ENCODE measurements at places on chromosomes 16 and 17.

GRCh38 chr17:34726536-34727384 is 147.4 kb downstream of the TMEM132E start:
- no peak for DNase-seq

GRCh38 chr16:56684256-56684925 is 2.1 kb downstream of the MT1X start:
- no peak for DNase-seq

- DNase-seq = no peak
Observed at GRCh38 chr17:33016920-33017319, 25.3 kb downstream of the SPACA3 start.

DNA sequence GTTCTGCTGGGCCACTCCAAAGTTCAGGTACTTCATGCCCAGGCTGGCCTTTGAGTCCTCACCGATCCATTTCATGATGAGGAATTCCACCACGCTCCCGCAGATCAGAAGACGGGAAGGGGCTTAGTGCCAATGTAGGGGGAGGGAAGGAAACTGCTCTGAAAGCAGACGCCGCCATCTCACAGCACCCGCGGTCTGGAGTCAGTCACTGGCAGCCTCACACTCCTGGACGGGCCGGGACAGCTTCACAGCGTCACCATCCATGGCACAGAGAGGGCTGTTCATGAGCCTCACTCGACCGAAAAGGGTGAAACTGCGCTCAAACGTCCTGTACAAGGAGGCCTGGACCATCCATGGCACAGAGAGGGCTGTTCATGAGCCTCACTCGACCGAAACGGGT is 62.0 kb downstream of the RPH3AL start:
- no peak for DNase-seq

DNA sequence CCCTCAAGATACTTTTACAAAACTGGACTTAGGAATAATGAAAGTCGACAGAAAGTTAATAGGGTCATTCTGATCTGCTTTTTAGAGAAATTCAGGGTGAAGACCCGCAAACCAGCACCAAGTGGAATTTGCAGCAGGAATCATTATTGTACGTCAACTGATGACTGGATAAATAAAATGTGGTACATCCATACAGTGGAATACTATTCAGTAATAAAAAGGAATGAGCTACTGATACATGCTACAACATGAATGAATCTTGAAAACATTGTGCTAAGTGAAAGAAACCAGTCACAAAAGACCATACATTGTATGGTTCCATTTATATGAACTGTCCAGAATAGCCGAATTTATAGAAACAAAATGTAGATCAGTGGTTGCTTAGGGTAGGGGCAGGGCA is 83.1 kb downstream of the GNAO1 start:
- no peak for DNase-seq

DNA sequence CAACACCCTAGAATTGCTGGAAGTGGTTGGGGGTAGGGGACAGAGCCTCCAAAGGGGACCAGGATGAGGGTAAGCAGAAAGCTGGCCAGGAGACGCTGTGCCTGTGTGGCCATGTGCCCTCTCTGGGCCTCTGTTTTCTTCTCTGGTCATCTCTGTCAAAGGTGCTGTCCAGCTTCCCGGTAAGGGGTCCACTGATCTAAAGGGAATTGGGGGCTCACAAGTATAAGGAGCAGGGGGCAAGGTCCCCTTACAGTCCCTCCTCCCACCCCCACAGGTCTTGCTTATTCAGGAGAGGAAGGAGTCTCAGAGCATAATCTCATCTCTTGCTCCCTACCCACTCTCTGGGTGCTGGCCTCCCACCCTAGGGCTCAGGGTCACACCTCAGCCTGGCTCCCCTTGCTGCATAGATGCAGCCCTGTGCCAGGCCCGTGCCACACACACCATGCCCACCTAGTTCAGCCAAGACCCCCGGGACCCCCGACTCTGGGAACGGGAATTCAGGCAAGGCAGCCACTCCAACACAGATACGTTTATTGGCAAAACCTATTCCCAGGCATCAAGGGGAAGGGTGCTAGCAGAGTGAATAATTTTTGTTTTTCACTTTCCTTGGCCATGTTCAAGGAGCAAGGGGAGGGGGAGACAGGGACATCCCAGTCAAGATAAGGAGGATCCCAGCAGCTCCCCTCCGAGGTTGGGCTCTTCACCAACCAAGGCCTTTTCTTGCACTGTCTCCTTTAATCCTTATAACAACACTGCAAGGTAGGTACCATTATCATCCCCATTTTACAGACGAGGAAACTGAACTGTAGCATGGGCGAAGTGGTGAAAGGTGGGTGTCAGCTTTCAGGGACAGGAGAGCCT is 19.8 kb downstream of the SLC4A1 start:
- DNase-seq = no peak

GRCh38 chr17:80668375-80669148 is 123.9 kb downstream of the RPTOR start:
- no peak for DNase-seq

DNA sequence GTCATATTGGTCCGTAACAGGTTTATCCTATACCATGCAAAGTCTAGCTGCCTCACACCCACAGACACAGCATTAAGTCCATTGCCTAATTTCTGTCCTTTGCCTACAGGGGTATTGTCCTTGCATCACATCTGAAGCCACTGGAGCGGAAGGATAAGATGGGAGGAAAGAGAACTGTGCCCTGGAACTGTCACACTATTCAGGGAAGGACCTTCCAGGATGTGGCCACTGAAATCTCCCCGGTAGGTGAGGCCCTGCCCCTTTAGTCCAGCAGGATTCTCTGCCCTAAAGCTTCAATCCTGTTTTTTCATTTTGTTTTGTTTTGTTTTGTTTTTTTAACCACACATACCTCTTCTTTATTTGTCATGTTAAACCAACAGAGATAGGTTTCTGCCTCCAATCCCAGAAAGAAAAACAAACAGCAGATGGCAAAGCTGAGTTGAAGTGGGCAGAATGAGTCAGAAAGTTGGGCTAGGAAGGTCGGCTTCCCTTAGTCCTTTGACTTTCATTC is 2.2 kb upstream of the EFTUD2 start:
- DNase-seq = no peak

GRCh38 chr17:29575511-29576213 is 7.2 kb downstream of the TP53I13 start:
- no peak for DNase-seq

DNA sequence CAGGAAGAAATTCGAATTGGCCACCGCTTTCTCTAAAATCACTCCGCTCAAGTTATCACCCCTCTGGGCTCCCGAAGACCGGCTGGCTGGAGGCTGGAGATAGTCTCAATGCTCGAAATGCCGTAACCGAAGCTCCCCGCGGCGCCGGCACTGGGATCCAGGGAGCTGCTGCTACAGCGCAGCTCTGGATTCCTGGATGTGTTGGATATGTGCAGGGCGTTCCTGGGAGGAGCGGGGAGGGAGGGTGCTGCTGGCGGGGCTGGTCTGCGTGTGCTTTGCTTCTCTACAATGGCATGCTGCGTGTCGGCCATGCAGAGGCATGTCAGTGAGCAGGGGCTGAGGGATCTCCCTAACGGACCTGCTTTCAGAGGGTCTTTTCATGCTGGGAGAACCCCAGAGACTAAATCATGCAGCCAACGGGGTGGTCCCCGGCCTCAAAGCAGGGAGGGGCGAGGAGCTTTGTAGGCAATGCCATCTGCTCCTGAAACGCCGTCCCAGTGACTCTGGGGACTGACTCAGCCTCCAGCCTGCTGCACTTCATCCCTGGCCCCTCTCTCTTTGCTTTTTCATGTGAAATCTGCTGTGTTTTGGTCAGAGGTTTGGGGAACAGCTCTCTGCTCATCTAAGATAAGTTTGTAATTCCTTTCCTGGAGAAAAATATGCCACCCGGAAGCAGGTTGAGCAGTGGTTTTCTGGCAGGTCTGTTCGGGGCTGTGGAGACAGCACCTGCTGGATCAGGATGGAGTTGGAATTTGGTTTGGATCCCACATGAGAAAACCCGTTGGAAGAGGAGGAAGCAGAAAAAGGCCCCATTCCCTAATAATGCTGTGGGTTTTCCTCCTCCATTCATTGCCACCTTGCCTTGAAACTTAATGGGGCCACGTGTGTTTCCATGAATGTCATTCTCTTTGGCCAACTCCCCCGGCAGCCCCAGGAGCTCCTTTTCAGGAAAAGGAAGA is 311.4 kb downstream of the SEC14L1 start:
- no peak for DNase-seq

DNA sequence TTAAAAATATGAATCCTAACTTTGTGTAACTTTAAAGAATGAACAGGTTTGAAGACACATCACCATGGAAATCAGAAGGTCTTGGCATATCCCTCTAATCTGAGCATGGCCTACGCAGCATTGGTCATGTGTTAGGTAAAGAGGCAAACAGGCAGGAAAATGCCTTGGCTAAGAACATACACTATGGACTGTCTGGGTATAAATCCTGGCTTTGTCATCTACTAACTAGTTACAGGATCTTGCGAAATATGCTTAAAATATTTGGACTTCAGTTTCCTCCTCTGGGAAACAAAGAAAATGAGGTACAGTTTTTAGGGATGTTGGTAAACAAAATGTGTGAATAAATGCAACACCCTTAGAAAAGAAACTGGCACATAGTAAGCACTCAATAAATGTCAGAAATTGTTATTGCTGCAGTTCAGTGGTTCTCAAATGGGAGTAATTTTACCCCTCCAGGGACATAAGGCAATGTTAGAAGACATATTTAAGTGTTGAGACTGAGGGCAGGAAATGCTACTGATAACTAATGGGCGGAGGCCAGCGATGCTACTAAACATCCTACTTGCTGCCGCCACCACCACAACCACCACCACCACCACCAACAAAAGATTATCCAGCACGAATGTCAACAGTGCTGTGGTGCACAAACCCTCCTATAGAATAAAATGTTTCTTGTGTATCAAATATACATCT is 770.8 kb upstream of the SOX9 start:
- DNase-seq = no peak

- DNase-seq = no peak
Observed at GRCh38 chr17:13917634-13918033, 151.7 kb upstream of the COX10 start.

DNA sequence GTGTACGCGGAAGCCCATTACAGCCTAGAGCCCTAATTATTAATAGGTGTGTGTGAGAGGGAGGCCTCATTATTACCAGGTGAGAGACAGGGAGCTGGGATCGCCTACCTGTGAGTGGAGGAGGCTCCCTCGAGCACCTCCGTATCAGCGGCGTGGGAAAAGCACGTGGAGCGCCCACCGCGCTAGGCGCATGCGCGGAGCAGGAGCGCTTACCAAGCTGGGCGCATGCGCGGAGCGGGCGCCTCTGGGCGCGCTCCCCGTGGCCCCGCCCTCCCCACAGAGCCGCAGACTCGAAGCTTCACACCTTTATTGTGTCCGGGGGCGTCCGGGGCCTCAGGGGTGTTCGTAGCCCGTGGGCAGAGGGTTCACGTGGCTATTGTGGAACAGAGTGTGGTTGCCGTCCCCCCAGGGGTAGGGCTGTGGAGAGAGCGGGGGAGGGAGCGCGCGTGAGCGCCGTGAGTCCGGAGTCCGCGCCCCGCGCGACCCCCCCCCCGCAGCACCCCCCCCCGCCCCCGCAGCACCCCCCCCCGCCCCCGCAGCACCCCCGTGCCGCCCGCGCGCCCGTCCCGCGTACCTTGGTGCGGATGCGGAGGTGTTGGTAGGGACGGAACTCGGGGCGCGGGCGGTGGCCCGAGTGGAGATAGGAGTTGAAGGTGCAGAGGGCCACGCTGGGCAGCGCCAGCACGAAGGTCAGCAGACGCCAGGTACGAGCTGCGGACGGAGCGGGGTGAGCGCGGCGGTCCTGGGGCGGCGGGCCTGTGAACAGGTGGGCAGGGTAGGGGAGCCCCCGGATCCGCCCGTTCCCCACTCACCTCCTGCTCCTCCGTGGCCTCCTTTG is 500 bp downstream of the COX6A2 start:
- no peak for DNase-seq

DNA sequence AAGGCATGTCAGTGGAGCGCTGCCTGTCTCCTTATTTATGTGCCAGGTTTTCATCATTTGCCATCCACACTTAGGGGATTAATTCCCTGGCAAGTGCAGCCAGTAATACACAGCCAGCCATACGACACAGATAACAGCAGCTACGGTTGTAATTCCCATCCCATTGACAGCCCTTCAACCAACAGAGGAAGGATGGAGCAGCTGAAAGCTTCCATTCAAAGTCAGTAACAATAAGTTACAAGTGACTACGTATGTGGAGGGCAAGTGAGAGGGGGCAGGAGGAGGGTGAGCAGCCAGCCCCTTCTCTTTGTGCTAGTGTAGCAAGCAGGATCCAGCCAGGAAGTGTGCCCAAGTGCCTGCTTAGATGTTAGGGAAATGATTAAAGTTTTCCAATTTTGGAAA is 53.8 kb upstream of the LYRM9 start:
- no peak for DNase-seq

GRCh38 chr17:46818929-46819859 is 702 bp upstream of the WNT3 start:
- peak; percentile 49 for DNase-seq

DNA sequence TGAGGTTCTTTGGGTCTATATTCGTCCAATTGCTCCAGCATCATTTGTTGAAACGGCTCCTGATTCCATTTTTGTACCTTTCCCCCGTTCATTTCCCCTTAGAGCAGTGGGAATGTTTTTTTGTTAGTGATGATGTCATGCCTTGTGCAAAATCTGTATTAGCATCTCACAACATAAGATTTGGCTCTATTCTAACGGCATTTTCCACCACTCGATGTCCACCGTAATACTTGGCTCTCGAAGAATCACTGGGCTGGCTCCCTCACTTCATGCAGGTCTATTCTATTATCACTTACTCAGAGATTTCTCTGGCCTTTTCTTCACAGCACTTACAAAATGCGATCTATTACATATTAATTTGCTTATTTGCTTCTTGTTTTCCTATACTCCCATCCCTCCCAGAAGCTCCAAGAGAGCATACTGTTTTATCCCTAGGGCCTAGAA is 571 bp upstream of the NME1 start:
- DNase-seq = no peak

DNA sequence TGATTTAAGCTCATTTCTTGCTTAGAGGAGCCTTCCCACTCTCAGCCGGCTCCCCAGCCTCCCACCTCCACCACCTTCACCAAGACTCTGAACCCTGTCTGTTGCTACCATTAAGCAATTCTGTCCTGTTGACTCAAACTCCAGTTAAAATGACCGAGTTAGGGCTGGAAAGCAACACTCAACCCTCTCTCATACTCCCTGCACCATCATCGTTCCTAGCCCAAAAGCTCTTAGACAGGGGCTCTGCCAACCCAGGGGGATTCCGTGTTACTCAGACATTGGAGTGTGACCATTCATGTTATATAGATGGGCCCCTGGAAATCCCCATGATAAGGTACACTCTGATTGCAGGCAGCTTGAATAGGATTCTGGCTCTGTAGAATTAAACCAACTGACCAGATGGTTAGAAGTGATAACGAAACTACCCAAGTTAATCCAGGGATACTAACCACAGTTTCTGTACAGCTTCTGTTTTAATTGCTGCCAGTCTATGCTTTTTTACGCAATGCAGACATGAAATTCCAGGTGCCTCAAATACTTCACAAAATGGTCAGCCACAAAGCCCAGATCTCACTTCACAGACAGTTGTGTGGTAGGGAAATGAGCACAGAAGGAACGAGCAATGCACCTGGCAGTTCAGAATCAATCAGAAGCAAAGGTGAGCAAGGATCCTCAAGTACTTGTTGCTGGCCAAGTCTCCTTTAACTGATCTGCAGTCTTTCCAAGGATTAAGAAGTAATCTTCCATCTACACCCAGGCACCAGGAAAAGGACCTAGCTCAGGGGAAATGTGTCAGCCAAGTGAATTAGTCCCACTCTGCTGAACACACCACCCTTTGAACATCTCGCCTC is 2.1 kb downstream of the SSTR2 start:
- peak; percentile 65 for DNase-seq

GRCh38 chr16:715477-716199 is 720 bp downstream of the METRN start:
- DNase-seq = no peak

GRCh38 chr17:61201211-61201610 is 198.4 kb upstream of the TBX2 start:
- DNase-seq = no peak

- no peak for DNase-seq
Observed at GRCh38 chr16:72844225-72844920, 203.6 kb downstream of the ZFHX3 start.

All from CMK (cell line).